ENCODE measurements at places on chromosomes 12 and 14.

DNA sequence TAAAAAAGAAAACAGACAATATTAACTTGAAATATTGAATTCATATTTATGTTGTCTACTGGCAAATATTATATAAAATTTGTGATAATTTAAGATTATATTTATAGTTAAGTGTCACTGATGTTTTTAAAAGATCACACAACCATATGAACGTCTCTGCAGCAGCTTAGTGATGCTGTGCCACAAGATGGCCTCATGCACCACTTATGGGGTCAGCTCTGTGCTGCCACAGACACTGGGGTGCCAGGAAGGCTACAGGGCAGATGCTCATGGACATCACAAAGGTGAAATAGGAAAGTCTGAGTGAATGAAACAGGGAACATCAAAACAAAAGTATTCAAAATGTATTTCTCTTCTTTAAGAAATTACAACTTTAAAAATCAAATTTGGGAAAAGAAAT is 13.1 kb downstream of the ATXN3 start:
- DNase-seq, result no peak

- no peak for DNase-seq
Observed at GRCh38 chr14:60175255-60175902, 10.2 kb upstream of the DHRS7 start.

DNA sequence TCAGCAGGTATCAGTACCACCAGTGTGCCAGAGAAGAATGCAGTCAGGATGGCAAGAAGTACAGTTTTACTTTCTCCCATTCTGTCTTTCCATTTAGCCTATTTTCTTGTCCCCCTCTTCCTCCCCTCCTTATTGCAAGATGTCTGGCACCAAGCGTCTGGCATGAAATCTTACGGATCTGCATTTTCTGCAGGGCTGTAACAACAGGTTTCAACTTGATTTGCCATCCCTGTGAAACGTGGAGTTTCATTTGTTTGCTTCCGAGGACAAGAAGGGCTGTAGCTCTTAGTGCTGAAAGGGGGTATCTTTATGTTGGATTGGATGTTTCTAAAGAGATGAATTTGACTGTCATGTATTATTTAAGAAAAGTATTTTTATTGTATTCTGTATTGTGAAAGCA is 1110.6 kb downstream of the BCL11B start:
- no peak for DNase-seq

DNA sequence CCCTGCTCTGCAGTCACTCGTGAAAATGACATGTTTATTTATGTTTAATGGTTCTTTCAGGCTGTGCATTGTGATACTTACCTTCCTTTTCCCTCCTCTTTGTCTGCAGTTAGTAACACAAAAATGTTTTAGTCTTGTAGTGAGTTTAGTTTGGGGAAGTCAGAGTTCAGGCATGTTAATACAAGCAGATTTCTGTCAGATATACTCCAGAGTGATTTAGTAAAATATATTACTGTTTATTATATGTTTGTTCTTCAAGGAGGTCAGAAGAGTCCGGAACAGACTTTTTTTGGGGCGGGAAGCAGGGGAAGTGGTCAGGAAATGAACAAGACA is 28.7 kb downstream of the MSRB3 start:
- DNase-seq, result no peak

GRCh38 chr14:61677479-61677878 is 17.8 kb upstream of the HIF1A start:
- no peak for DNase-seq

- DNase-seq, result no peak
Observed at GRCh38 chr12:57549909-57550640, at the start of gene KIF5A. Gene KIF5A, plus strand, starts transcription at chr12:57550044. Its CDS starts 228 bp downstream, at chr12:57550272.

DNA sequence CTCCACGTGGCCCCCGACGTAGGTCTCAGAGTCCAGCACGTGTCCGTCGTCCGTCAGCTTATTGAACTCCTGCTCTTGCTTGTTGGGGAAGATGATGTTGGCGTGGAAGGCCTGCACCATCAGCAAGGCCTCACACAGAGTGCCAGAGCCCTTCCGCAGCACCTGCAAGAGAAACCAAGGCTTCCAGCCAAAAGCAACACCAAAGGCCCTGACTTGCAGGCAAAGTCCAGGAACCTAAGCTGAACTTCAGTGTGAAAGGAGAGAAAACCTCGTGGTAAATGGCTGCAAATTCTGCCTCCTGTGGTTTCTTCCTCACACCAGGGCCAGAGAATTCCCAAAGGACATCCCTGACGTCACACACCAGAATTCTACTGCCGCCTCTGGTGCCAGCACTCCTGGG is 14.5 kb downstream of the POLE start:
- no peak for DNase-seq

DNA sequence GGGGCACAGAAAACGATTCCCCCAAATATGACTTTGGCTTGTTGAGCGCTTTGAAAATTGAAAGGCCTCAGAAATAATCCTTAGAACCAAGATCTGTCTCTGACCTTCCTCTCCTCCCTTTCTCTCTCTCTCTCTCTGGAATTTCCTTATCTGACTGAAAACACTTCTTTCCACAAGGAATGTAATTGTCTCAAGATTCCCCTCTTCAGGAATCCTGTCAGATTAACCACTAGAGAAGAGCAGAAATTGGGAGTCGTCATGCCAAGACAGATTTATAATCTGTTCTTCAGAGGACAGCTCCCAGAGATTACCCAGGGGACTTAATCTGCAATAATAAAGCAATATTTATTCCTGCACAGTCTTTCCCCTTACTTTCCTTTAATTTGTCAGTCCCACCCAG is 317.6 kb downstream of the ACSS3 start:
- no peak for DNase-seq

GRCh38 chr14:65042731-65043372 is 56.2 kb downstream of the FNTB start:
- no peak for DNase-seq

DNA sequence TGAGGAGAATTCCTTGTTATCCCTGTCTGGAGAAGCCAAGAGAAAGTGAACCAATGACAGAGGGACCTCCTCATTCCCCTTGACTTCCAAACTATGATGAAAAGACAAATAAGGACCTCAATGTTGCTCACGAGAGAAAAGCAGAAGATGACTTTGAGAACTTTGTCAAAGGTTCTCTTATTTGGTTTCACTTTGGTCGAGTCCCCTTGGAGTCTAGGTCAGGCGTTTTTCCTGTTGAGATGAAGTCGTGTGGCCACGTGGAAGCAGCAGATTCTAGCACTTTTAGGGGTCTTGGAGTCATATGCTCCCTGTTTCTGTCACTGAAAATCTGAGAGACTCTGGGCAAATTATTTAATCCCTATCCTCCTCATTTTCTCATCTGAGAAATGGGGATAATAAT is 33.8 kb upstream of the COL2A1 start:
- no peak for DNase-seq

DNA sequence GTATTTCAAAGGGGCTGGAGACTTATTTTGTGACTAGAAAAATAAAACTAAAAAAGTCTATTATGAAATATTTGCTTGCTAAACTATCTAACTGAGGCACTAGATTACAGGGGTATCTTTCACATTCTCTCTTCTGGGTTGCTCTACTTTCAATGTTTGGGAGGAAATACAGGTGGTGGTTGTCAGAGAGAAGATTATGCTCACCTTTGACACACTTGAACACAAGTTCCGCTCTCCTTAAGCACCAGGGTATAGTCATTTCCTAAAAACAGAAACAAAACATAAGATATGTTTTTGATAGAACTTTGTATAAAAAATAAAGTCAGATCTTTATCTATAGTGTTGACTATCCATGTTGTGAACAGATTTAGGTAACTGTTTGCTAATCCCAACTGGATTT is 45.4 kb upstream of the FGF6 start:
- DNase-seq, result no peak

DNA sequence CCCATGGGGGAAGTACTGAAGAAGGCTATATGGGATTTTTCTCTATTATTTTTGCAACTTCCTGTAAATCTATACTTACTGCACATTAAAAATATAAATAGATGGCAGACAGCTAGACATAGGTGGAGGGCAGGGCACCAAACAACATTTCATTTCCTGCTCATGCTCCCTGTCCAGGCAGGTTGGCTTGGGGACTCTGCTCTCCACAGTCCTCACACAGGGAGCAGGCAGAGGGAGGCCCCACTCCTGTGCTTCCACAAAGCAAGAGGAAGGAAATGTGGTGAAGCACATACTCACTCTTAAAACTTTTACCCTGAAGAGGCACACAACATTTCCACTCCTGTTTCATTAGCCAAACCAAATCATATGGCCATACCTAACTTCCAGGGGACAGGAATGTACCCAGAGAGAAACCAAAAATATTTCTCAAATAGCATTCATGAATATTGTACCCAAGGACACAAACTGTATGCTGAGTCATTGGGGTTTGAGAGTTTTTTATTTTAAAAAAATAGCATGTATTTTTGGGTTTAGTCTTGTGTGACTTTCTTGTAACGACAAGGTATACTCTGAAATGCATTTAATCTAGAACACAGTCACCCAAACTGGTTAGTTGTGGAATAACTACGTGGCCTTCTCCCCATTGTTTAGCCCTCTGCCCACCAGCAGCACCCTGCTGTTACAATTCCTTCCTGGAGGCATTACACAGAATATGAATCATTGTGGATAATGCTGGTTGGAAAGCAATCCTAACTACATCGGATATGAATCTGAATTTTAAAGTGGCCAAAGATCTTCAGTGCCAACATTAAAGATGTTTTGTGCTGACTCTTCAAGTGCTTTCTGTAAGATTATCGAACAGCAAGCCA is 40.9 kb downstream of the RTN1 start:
- no peak for DNase-seq

DNA sequence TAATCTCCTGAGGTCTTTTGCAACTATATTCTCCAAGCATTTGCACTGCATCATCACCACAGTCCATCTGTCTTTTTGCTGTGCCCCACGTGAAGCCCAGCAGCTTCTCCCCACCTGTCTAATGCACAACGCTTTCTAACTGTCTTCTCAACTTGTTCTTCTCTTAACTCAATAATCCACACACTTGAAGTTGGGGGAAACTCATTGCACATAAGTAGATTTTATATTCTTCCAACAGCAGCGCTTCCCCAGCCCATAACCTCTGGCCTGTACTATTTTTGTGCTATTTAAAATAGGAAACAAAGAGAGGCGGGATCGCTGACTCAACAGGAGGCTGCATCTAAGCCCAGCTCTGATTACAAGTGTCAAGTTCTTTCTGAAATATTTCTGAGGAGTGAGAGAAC is 226.7 kb downstream of the GXYLT1 start:
- DNase-seq, result no peak

DNA sequence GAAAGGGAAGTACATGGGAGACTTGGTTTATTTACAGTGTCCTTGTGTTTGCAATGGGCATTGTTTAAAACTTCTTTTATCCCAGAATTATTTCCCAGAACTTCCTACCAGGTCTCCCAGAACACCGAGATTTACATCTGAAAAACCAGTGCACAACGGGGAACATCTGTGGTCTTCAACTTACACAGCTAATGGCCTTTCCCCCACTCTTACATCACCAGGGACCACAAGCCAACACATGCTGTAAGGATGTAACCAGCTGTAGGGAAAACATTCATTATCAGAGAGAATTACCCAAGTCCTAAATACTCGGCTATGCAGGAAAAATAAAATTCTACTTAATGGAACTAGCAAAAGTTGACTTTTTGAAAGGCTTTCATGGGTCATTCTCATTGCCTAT is 267.6 kb downstream of the DUSP6 start:
- DNase-seq, result no peak

DNA sequence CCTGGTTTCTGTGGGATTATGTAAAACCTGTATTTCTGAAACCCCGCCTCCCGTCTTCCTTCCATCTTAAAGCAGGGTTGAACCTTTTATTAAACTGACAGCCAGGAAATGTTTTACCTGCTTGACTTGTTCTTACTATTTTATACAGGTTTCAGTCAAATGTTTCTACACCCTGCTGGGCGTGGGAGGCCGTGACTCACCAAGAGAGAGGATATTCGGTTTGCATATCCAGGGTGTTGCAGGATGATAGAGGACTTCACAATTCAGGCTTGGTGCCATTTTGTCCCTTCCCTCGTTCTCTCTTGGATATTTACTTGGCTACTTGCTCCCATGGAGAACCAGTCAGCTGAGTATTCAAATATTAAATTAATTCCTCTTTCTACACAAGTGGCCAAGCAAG is 69.7 kb downstream of the ARF6 start:
- DNase-seq, result no peak

GRCh38 chr12:29771165-29771564 is 12.6 kb downstream of the TMTC1 start:
- no peak for DNase-seq

GRCh38 chr12:128323145-128323920 is 56.4 kb downstream of the TMEM132C start:
- DNase-seq, result no peak

DNA sequence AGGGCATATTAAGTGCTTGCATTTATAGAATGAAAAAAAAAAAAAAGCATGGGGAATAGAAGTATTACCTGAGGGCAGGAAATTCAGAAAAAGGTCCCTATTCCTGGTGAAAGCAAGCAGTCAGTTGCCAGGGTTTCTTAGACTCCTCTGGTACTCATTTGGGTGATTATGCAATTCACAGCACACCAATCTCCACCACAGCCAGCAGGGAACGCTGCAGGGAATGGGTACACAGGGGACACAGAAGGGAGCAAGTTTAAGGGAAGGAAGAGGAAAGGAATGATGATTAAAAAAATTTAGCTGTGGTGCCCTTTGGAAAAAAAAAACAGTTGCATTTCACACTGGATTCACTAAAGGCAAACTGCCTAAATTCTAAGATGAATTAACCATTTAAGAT is 14.2 kb downstream of the BLTP3B start:
- no peak for DNase-seq

DNA sequence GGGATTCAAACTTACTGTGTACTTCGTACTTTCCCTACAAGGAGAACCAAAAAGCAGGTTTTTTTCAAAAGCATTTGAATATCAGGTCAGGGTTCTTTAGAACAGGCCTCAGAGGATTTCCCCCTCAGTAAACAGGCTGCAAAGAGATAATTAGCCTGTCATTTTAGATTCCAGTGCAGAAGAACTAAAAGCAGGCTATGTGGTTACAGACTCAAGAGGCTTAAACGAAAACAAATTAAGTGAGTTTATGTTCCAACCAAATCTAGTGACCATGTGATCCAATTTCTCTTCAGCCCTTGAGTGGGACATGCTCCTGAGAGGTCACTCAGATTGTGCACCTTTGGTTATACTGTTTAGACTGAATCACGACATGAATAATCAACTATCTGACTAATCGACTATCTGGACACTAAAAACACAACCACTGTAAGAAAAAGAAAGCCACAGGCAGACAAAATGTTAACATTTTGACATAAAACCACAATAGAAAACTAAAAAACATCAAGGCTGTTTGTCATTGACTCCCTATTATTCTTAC is 4.5 kb downstream of the TMED8 start:
- no peak for DNase-seq

DNA sequence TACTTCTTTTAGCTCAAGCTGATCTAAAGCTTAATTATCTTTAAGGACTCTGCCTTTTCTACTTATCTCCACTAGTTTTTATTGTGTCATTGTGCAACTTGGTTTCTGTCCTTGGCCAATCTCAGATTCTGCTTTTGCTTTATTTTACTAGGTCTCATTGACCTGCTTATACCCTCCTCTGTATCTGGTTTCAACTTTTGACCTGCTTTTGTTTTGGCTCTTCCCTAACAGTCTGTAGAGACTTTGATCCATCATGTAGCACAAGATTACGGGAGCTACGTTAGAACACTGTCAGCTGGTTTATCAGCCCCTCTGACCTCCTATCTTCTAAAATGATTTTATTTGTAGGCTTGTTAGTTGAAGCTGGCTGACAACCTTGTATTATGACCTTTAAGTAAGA is 43.6 kb downstream of the ZCRB1 start:
- DNase-seq, result no peak

GRCh38 chr12:19530637-19531023 is 91.3 kb downstream of the AEBP2 start:
- no peak for DNase-seq
